ENCODE measurements at places on chromosomes 6 and 20.

DNA sequence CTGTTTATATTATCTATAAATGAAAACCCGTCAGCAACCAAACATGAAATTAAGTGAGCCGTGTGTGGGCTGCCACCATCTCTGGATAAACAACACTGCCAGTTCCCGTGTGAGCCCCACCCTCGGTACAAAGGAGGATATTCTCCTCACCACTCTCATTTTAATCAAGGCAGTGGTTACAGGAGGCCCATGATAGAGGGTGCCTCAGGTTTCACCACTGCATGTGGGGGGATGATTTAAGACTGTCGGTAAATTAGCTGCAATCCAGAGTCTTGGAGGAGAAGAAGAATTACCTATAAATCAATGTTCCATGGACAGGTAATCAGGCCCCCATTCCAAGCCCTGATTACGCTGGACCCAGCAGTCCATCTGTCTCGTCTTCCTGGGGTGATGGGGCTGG lies 361.6 kb upstream of the SULF2 start:
- DNase-seq: no peak

DNA sequence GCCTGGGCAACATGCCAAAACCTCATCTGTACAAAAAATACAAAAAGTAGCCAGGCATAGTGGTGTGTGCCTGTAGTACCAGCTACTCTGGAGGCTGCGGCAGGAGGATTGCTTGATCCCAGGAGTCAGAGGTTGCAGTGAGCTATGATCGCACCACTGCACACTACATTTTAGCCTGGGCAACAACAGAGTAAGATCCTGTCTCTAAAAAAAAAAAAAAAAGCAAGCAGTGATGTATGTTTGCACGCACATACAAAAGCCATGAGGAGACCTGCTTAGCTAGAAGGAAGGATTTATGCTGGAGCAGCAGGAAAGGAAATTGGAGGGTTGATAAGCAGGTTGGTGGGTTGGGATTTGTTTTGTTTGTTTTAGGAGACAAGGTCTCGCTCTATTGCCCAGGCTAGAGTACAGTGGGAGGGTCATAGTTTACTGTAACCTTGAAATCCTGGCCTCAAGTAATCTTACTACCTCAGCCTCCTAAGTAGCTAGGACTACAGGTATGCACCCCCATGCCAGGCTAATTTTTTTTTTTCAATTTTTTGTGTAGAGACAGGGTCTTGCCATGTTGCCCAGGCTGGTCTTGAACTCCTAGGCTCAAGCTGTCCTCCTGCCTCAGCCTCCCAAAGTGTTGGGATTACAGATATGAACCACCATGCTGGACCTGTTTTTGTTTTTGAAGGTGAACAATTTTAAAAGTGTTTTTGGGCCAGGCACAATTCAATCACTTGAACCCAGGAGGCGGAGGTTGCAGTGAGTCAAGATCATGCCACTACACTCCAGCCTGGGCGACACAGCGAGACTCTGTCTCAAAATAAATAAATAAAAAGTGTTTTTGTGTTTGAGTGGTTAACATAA lies 4.0 kb downstream of the ZSWIM3 start:
- no peak for DNase-seq

DNA sequence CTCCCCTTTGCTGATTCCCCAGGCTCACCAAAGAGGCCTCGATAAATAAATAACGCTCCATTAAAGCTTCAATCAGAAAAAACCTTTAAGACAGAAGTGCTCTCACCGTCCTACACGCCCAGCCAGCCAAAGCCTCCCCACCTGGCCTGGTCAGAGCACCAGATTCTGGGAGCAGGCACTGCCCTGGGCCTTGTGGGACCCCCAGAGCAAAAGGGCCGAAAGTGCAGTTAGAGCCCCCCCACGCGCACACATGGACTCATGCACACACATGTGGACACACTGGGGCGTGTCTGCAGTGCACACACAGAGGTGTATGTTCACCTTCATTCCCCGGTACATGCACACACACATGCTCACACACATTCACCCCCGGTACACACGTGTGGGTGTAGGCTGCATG lies 1.9 kb upstream of the NECAB3 start:
- DNase-seq: no peak

- DNase-seq: no peak
These were observed 296.3 kb upstream of the JAG1 start for GRCh38 chr20:10970109-10970508.

DNA sequence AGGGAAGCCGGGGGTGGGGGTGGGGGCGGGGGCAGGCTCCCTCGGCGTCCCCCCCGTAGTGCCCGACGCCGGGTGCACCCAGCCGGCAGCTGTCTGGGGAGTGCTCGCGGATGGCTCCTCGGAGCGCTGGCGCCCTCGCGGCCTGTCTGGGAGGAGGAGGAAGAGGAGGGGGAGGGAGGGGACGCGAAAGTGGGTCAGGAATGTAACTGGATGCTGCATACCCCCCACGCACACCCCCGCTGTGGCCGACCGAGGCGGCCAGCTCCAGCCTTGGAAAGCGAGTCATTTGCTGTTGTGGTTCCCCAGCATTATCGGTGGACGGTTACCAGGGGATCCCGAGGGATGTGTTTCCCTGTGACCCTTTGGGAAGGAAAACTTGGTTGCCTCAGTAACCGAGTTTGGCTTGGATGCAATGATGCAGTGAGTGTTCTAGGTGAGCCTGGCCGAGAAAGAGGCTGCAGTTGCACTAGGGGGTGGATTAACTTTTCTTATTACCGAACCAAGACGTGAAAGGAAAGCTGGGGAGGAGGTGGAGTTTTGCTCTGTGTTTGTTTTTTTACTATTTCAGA lies 55.2 kb upstream of the RREB1 start:
- DNase-seq: no peak

DNA sequence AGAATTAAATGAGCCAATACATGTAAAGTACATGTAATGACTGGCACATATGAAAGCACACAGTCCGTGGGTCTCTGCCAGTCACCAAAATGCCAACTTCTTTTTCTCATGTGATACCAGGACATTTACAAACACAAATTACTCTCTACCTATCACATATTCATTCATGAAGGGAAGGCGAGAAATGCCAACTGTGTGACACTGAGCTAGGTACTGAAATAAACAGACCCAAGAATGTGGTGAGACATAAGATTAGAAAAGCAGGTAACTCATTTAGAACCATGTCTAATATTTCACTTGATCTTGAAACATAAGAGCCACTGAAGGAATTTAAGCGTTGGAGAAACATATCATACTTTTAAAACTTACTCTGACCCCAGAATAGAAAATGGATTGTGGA lies 41.4 kb downstream of the HBS1L start:
- DNase-seq: no peak

DNA sequence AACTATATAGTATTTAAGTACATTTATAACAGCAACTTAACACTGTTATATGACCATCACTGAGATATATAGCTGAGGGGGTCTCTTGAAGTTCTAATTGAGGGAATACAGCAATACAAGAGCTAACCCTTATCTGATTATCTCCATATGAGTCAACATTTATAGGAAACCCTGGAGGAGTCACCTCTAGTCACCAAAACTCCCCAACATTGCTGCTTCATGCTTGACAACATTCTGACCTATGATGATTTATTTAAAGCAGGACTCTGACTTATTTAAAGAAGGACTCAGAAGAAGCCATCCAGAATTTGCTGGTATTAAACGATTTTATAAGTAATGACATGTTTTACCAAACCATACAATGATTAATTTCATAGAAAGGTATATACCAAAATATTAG lies 182.6 kb upstream of the NOX3 start:
- no peak for DNase-seq

DNA sequence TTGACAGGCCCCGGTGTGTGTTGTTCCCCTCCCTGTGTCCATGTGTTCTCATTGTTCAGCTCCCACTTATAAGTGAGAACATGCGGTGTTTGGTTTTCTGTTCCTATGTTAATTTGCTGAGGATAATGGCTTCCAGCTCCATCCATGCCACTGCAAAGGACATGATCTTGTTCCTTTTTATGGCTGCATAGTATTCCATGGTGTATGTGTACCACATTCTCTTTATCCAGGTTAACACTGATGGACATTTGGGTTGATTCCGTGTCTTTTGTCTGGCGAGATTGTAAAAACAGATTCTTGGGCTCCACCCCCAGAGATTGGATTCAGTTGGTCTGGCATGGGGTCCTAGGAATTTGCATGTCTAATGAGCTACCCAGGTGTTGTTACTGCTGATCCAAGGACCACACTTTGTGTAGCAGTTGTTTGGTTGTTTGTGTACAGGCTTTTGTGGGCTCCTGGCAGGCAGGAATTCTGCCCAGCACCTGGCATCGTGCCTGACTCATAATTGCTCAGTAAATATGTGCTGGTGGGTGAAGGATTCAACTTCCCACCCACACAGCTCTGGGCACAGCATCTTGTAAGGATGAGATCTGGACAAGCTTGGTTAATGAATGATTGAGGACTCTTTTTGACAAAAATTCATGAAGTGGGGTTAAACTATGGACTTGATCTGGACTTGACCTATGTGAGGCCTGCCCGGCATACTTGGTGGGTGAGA lies 5.2 kb downstream of the TOX2 start:
- DNase-seq: no peak

All from smooth muscle cell of the brain vasculature (primary cell).